ENCODE measurements at places on chromosomes 5 and 9.

GRCh38 chr5:124292322-124292855, 454.1 kb downstream of the ZNF608 start:
- DNase-seq, result no peak

DNA sequence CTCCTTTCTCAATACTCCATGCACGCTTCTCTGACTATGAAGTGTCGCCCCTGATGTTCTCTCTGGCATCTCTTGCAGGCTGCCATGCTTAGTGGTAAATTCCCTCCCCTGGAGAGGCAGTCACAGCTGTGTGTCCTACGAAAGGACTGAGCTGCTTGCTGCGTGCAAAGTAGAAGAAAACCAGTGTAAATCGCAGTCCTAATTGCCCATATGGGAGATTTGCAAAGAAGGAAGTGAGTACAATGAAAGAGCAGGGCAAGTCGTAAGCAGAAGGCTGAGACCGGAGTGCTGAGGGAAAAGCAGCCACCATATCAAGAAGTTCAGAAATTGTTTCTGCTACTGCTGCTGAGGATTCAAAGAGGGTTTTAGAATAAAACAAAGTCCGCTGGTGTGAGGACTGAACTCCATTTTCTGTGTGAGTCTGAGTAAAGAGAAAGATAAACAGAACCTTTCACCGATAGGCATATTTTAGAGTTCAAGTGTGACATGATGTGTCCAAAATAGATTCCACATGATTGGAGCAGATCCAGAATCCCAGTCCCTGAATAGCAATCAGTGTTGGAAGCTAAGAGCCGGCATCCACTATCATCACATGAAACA, 507.8 kb upstream of the MPDZ start:
- no peak for DNase-seq

DNA sequence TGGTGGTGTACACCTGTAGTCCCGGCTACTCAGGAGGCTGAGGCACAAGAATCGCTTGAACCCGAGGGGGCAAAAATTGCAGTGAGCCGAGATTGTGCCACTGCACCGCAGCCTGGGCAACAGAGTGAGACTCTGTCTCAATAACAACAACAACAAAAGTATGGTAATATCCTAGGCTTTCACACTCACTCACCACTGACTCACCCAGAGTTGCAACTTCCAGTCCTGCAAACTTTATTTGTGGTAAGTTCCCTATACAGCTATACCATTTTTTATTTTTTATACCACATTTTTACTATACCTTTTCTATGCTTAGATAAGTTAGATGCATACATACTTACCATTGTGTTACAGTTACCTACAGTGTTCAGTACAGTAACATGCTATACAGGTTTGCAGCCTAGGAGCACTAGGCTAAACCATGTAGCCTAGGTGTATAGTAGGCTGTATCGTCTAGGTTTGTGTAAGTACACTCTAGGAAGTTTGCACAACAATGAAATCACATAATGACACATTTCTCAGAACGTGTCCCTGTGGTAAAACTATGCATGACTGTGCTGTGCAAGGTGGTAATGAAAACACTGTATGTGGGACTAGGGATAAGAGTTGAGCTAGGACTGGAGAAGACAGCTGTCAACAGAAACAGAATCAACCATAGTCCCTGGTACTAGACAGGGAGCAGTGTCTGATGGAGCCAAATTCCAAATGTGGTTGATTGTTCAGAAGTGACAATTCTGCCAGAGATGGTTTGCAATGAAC, 109.5 kb upstream of the RAD23B start:
- no peak for DNase-seq

DNA sequence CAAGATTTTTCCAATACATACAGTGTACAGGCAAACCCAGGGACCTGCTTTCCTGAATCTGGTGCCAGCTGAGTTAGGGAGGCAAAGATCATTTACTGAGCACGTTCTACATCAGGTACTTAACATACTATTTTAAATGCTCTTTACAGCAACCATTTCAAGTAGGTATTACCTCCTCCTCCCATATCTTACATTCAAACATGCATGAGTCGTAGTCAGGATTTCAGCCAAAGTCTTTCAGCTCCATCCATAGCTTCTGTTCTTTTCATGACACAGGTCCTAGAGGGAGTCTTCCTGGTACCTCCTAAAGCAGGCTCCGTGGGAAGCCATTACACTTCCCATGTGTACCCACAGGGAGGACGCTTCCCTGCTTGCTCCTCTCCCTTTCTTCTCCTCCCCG, 11.7 kb downstream of the KCNV2 start:
- DNase-seq, result no peak

GRCh38 chr5:172312286-172312685, 28.7 kb upstream of the UBTD2 start:
- DNase-seq, result no peak

DNA sequence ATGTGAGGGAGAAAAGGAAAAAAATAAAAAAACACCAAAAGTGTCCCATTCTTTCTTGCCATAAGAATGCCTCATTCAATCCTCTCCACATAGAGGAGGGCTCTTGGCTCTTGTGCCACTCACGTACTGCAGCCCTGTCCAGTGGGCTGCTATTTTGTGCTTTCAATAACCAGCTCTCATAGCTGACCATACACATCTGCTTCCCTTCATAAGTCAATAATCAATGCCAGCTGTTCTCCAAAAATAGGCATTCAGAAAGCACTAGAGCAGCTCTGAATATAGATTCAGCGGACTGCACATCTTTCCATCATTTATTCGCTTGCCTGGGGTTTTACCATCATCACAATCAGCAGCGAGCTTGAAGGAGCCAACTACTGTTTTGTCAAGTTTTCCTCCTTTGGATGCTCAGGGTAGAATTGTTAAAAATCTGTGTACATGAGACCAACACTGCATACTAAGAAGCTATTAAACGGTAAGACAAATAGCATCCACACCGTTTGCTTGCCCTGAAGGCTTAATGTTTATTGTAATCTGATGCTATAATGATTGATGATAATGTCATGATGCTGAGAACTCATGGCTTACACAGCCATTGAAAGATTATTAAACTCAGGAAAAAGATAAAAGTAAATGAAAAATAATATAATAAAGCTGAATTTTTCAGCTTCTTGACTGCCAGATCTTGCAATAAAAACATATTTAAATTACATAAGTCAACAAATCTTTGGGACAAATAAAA, 80.0 kb downstream of the OXCT1 start:
- no peak for DNase-seq

Data from GM23338 (cell line).